ENCODE measurements at places on chromosomes 7 and 10. TPM values are rescaled to one million over a fixed set of nuclear protein-coding genes. Genes with fewer than 3 reads are reported as not detected.

Gene OPALIN
- total RNA-seq: under 0.01 TPM

Gene AGAP9
- total RNA-seq: 4.2 TPM

Gene DRGX
- total RNA-seq: 0.05 TPM

Gene AKR1B15
- 0.24 TPM for total RNA-seq

Gene SLC39A12
- 0.05 TPM for total RNA-seq

Gene IFIT1B
- 0.38 TPM for total RNA-seq

Gene AQP1
- 18.4 TPM for total RNA-seq

Gene WNT8B
- total RNA-seq: 0.14 TPM

Gene MKI67
- total RNA-seq: 41.5 TPM

Gene FAS
- total RNA-seq: 36.8 TPM

Gene EFCAB10
- 0.14 TPM for total RNA-seq

Gene GJD4
- 0.09 TPM for total RNA-seq

Gene COL13A1
- total RNA-seq: 0.19 TPM

Gene IFIT2
- 8.7 TPM for total RNA-seq

Gene KIAA1217
- total RNA-seq: 9.7 TPM

Gene LGI1
- 0.28 TPM for total RNA-seq

Gene PLEKHA1
- total RNA-seq: 11.1 TPM

Gene NYAP1
- total RNA-seq: 0.24 TPM

Gene EVX1
- total RNA-seq: not detected

Gene PON1
- 11.7 TPM for total RNA-seq

Gene YAE1
- 19.8 TPM for total RNA-seq

Gene BLNK
- 7.2 TPM for total RNA-seq

Gene CALY
- not detected for total RNA-seq

Gene RHOBTB1
- total RNA-seq: 4.5 TPM

Gene STEAP1
- 0.33 TPM for total RNA-seq

Gene FFAR4
- total RNA-seq: 0.14 TPM

Gene ESYT2
- 66.2 TPM for total RNA-seq

Gene SVIL
- total RNA-seq: 11.5 TPM

Gene HKDC1
- total RNA-seq: 15.3 TPM

Gene MCMBP
- total RNA-seq: 53.2 TPM

Gene PVRIG
- 52.3 TPM for total RNA-seq

Gene TNS3
- 5.9 TPM for total RNA-seq

Gene RPS24
- total RNA-seq: 6,310 TPM

Gene SFTPA1
- 1.4 TPM for total RNA-seq

Gene CTTNBP2
- 0.94 TPM for total RNA-seq
